ENCODE measurements at places on chromosomes 2 and 18. TPM values are rescaled to one million over a fixed set of nuclear protein-coding genes. Genes with fewer than 3 reads are reported as not detected.

Gene PDK1
- total RNA-seq = 36.7 TPM

Gene DSC3
- 148 TPM for total RNA-seq

Gene GLB1L
- 7.4 TPM for total RNA-seq

Gene ERFE
- total RNA-seq = 2.0 TPM

Gene FOXI3
- total RNA-seq = not detected

Gene SCN3A
- total RNA-seq = not detected

Gene OSR1
- total RNA-seq = 2.7 TPM

Gene ARHGEF33
- total RNA-seq = 0.14 TPM

Gene IKZF2
- total RNA-seq = 20.2 TPM
